Ureter (tissue), 1 donor: ENCODE measurements at places on chromosomes 7 and 10. TPM values are rescaled to one million over a fixed set of nuclear protein-coding genes. Genes with fewer than 3 reads are reported as not detected.
A peak's percentile ranks its signal among the peaks of the same experiment; 100 is the strongest.

INA gene
- total RNA-seq, result 2.0 TPM

DNA sequence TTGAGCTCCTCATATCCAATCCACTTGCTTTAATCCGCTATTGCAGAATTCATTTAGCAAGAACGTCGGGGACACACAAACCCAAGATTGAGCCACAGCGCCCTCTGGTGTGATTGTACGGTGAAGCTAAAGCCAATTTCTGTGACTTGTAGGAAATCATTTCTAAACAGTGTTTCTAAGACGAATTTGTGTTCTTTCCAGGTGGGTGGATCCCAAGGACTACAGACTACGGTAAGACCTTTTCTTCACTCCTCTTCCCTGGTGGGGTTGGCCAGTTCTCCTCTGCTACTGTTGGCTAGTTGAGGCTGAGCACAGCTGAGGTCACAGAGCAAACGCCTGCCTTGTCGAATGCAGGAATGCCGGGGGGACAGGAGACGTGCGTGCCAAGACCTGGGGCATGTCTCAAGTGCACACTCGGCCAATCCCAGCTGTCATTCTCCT, 5.2 kb downstream of the DMBT1 start:
- DNase-seq, result peak; percentile 87

GRCh38 chr10:129949411-129949810, 14.7 kb downstream of the EBF3 start:
- DNase-seq, result no peak

GRCh38 chr7:34131371-34131770, 226.0 kb downstream of the BMPER start:
- DNase-seq, result no peak

GDF10 gene
- total RNA-seq, result 1.5 TPM

- no peak for DNase-seq
Observed at GRCh38 chr10:88981435-88981834, 9.2 kb upstream of the FAS start.

VWA2 gene
- total RNA-seq, result 5.1 TPM

DNA sequence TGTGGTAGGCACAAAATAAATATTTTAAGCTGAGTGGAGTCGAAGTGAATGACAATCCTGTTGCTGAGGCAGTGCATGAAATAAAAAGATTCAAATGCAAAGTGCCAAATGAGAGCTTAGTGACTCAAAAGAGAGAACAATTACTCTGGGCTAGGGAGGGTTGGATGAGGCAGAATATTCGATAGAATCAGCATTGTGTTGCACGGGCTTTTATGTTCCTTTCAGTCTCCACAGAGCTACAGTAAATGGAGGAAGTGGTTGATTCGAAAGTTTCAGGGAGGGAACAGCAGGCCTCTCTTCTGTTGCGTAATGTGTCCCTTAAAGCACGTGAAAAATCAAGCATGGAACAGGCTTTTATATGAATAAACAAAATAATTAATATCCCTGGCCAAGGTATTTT, 599.3 kb upstream of the CELF2 start:
- no peak for DNase-seq

- DNase-seq, result no peak
Observed at GRCh38 chr10:57627642-57628178, 640.0 kb downstream of the IPMK start.

DNA sequence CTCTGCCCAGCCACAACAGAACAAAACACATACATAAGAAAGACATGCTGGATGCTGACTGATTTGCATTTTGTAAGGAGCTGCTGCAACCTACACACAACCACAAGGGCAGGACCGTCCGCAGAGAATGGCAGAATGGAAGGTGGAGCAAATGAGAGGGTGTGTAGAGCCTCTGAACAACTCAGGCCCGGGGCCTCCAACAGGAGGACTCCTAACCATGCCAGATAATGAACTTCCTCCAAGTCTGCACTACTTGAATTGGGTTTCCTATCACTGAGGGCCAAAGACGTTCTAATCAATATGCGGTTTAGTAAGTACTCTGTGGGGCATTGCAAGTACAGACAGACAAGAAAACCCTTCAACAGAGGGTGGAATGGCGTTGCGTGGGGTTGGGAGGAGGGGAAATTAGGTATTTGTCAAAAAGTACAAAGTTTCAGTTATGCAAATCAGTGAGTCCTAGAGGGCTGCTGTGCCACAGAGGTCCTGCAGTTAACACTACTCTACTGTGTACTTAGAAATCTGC, 14.6 kb downstream of the VOPP1 start:
- DNase-seq, result no peak

TMEM229A gene
- 0.42 TPM for total RNA-seq

DNA sequence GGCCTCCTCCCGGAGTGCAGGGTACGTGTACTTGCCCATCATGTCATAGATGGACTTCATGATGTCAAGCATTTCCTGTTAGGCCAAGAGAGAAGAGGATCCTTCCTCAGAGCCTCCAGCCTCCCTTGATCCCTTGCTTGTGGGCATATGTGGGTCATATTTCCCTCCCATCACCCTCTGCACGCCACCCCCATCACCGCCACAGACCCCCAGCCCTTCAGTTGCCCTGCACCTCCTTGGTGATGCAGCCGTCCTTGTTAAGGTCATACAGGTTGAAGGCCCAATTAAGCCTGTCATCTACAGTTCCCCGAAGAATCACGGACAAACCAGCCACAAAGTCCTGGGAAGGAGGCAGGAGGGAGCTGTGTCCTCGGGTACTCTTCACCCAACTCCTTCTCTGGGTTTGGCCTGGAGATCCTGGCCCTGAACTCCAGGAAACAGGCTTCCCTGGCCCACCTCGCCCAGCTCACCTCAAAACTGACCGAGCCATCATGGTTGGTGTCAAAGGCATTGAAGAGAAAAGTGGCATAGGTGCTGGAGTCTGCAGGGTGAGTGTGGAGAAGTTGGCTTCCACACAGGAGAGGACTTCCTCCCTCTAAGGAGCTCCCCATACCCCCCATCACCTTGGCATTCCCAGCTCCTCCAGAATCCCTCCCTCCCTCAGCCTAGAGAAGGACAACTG, 9.8 kb upstream of the OGA start:
- no peak for DNase-seq

- no peak for DNase-seq
Observed at GRCh38 chr10:116688241-116688711, 54.1 kb downstream of the HSPA12A start.

- no peak for DNase-seq
Observed at GRCh38 chr10:126278851-126279250, 109.4 kb downstream of the ADAM12 start.

DNA sequence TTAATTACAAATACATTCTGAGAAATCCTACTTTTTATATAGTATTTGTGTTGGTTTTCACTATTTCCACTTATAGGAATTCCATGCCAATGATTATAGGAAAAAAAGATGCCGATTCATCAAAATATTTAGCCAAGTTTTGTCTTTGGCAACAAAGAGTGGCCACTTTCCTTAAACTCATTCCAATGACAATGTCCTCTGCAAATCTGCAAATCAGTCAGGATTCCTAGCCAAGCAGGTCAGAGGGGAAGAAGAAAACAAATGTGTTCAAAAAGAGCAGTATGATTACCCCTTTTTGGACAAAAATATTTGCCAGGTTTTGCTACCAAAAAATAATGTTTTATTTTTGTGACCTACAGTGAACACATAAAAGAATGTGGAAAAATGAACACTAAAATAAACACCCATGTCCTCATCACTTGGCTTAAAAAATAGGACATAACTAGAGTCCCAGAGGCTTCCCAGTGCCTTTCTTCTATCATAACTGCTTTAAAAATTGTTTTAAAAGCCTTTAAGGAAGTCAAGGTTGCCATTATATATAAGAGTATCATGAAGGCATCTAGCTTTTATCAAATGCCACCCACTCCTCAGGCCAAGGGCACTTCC, 125.9 kb downstream of the ADAM12 start:
- DNase-seq, result no peak

EN2 gene
- total RNA-seq, result not detected

AOAH gene
- 12.3 TPM for total RNA-seq

GRCh38 chr10:18240185-18240882, 100.1 kb downstream of the CACNB2 start:
- DNase-seq, result no peak

DNA sequence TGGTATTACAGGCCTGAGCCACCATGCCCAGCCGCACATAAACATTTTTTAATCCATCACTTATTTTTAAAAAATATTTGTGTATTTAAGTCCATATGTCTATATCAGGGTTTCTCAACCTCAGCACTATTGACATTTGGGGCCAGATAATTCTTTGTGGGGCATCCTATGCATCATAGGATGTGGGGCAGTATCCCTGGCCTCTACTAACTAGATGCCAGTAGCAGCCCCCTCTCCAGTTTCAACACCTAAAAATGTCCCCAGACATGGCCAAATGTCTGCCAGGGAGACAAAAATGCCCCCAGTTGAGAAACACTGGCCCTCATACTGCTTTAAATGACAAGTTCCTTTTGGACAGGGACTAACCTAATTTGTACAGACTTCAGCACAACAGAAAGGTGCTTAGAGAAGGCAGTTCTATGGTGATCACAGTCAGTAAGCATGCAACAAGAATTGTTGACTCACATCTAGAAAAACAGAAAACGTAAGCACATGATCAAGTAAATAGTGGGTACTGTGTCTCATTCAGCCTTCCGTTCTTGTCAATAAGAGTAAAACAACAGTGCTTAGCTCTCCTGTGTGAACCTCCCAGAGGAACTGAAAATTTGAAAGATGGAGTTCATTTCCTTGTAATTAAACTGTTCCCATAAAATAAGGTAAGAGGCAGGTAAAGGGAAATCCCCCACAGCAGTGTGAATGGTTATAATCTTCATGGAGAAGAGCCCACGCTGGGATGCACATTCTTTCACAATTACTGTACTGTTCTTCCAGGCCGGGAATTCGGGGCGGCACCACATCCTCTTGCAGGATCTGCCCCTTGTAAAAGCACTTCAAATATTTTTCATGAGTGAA, 17.3 kb upstream of the ADRB1 start:
- no peak for DNase-seq

DNA sequence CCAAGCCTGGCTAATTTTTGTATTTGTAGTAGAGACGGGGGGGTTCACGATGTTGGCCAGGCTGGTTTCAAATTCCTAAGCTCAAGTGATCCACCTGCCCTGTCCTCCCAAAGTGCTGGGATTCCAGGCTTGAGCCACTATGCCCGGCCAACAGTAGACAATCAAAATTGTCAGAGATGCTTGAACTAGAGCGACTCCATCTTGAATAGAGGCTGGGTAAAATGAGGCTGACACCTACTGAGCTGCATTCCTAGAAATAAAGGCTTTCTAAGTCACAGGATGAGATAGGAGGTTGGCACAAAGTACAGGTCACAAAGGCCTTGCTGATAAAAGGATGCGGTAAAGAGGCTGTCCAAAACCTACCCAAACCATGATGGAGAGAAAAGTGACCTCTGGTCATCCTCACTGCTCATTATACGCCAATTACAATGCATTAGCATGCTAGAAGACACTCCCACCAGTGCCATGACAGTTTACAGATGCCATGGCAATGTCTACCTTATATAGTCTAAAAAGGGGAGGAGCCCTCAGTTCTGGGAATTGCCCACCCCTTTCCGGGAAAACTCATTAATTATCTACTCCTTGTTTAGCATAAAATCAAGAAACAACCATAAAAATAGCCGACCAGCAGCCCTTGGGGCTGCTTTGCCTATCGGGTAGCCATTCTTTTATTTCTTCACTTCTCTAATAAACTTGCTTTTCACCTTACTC, 134.5 kb downstream of the BAMBI start:
- no peak for DNase-seq

DNA sequence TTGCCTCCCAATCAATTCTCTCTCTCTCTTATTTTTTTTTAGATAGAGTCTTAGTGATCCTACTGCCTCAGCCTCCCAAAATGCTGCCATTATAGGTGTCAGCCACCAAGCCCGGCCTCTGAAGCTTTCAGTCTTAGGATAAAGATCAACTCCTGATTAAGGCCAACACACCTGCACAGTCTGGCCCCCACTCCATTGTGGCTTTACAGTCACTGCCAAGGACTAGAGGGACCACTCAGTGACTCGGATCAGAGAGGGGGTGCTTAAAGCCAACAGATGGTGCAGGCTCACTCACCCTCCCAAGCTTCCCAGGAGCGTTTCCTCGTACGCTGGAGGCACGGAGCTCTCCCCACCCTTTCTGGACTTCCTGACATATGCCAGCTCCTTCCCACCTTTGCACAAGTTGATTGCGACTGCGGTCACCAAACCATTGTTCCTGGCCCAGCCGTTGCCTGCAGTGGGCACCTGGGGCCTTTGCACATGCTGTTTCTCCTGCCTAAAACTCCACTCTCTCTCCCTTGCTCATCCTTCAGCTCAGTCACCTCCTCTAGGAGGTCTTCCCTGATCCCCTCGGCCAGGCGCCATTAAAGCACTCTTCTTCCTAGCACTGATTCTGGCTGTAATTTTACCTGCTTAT, 1.7 kb upstream of the CDH23 start:
- peak; percentile 34 for DNase-seq

GRCh38 chr7:110007320-110008063, 1083.4 kb upstream of the LRRN3 start:
- no peak for DNase-seq

SCART1 gene
- 5.3 TPM for total RNA-seq

DNA sequence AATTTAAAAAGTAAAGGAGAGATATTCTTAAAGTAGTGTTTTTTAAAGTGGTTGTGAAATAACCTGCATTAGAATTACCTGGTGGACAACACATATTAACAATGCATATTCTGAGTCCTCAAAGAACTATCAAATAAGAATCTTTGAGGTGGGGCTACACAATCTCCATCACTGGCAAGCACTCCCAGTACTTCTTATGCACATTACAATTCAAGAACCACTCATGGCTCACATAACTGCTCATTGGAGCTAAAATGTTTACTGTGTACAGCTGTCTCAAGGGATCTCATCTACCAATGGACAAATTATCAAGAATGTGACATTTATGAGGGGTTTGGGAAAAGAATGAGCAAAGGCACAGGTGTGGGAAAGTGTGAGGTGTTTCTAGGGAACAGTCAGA, 692.0 kb downstream of the PHTF2 start:
- no peak for DNase-seq

DNA sequence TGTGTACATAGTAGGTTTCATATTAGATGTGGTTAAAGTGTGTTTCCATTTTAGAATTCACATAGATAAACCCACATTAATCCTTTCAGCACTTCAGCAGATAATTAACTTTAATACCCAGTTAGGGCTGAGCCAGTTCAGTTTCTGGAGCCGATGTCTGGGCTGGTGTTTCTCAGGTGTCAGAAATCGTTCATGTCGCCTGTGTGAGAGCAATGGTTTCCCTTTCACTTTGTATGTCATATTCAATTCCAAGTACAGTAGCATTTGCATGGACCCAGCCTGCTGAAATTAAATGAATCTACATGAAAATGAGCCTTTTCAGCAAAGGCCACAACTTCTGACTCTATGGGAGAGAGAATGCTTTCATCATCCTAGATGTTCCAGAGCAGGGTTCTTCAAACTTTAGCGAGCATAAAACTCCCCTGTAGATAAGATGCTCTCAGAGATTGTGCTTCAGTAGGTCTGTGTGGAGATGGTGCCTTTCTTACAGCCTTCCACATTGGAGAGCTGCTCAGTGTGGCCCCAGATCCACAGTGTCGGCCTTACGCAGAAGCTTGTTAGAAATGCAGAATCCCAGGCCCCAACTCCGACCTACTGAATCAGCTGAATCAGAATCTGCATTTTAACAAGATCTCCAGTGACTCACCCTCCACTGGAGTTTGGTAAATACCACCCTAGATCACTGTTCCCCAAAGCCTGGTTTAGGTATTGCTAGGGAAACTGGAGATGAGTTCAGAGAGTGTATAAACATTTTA, 19.6 kb downstream of the WIPF3 start:
- DNase-seq, result no peak
